Progenitor cell of endocrine pancreas (in vitro differentiated cells): ENCODE measurements at places on chromosomes 5 and 9.

DNA sequence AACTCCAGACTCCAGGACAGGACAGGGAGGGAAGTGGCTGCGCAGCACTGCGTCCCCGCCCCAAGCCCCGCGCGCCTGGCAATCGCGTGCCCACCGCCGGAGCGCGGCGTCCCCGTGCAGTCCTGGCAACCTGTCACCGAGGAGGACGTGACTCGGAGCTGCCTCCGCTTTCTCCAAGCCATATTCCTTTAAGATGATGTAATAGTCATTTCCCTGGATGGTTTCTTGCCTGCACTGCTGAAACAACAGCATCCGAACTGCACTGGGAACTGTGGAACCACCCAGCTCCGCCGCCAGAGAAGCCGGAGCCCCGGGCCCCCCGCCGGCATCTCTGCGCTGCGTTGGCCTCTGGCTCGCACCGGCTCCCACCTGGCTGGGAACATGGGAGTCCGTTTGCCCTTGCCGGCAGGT, 34.5 kb downstream of the KCTD16 start:
- DNase-seq = peak; percentile 44

DNA sequence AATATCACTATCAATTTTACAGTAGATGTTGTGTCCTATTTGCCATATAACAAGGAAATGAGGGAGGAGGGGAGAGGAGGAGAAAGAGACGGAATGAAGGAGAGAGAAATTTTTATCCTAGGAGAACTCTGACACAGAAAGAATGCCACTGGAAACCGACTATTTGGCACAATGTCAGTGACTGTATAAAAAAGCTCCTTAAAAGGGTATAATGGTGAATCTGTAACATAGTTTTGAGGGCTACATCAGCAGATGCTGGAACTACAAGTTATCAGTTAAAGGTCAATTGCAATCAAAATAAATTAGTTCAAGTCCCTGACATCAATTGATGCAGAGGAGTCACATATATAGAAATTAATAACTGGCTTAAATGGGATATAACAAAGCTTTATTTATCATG, 5.7 kb downstream of the EDIL3 start:
- DNase-seq = no peak

DNA sequence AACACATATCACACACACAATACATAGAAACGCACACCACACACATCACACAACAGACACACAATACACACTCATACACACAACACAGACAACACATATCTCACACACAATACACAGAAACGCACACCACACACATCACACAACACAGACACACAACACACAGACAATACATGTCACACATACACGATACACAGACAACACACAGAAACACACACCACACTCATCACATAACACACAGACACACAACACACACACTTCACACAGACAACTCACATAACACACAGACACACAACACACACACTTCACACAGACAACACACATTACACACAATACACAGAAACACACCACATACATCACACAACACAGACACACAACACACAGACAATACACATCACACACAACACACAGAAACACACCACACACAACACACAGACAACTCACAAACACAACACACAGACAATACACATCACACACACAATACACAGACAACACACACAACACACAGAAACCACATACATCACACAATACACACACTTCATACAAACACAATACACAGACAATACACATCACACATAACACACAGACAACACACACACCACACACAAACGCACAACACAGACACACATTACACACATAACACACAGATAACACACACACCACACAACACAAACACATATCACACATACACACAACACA, 4.3 kb upstream of the CCDC187 start:
- no peak for DNase-seq

- DNase-seq = peak; percentile 35
These were observed 508 bp upstream of the SNCAIP start for GRCh38 chr5:122311497-122311960.

DNA sequence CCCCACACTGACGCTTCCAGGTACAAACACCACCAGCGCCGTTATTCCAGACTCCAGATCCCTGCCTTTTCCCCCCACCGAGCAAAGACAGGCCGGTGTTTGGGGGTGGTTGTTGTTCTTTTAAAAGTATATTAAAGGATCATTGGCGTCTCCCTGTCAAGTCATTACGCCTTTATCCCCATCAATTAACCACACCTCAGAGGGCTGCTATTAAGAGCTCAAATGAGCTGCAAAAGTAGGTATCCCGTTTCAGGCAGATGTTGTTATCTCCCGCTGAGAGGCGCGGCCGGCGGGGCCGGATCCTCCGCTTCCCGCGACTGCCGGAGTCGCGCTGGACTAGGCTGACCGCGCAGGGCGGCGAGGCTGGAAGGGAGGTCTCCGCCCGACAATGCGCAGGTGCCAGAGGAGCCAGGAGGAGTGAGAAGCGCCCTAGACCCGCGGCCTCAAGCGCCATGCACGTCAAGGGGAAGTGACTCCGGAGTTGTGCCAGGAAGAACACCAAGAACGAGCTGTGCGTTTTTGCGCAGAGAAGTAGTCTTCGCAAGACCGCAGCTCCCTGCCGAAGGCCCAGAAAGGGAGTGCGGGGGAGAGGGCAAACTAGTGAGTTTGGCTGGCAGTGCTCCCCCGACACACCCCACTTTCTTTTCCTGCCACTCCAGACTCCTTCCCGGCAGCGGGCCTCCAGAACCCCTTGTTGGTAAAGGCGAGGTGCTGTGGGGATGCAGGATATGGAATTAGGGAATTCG, 8.2 kb downstream of the NR2F1-AS1 start:
- no peak for DNase-seq

GRCh38 chr9:124309667-124310084, 51.9 kb downstream of the NEK6 start:
- no peak for DNase-seq

- no peak for DNase-seq
These were observed 70.5 kb upstream of the SPTLC1 start for GRCh38 chr9:92185681-92186080.

DNA sequence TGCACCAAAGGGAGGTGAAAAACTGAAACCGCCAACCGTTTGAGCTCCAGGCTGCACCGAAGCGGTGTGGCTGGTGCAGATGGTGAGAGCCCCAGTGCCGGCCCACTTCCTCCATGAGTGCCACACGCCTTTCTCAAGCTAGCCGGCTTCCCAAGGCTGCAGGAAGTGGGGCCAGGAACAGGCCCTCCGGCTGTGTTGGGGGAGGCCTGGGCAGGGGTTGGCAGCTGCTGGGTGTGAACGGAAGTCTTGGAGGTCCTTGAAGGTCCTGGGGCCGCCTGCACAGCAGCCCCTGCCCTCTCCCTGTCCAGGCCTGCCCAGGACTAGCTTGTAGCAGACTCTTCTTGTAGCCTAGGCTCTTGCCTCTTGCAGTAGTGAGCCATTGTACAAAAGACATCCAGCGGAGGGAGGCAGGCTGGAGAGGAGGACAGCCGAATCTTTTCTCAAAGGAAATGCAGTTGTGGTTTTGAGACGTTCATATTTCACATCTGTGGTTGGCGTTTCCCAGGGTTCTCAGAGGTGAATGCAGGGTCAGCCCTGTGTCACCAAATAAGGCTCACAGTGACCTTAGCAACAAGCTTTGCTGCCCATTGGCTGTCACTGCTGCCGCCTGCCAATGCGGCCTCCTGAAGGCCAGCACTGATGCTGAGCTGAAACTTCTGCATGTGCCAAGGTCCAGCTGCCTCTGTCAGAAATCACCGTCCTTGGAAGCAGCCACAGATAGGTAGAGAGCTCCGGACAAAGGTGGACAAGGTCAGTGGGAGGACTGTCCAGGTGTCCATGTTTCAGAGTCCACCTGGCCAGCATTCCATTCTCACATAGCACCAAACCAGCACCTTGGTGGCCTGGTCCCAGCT, 23.9 kb downstream of the IRF1 start:
- DNase-seq = no peak

DNA sequence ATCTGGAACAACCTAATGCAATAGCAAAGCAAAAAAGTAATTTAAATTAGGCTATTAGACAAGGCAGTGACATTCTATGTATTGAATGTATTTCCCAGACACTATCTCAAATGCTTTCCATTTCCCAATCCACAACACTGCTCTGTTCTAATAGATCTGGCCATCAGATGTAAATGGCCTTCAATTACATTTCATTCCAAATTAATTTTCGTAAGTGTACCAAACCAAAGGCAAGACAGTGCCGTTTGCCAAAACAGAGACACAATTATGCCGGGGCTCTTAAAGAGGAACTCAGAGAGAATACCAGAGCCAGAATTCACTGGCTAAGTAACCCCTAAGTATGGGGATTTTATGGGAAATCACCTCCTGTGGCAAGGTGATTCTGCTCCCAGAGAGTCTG, 63.1 kb downstream of the GNAQ start:
- no peak for DNase-seq

DNA sequence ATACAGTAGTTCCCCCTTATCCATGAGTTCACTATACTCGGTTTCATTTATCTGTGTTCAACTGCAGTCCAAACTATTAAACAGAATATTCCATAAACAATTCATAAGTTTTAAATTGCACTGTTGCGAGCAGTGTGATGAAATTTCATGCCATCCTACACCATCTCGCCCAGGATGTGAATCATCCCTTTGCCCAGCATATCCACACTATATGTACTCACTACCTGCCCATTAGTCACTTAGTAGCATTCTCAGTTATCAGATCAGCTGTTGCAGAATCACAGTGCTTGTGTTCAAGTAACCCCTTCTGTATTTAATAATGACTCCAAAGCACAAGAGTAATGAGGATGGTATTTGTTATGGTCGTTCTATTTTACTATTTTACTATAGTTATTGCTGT, 51.5 kb downstream of the SHOC1 start:
- no peak for DNase-seq

- DNase-seq = no peak
These were observed 134.6 kb upstream of the HAND1 start for GRCh38 chr5:154612666-154613065.

DNA sequence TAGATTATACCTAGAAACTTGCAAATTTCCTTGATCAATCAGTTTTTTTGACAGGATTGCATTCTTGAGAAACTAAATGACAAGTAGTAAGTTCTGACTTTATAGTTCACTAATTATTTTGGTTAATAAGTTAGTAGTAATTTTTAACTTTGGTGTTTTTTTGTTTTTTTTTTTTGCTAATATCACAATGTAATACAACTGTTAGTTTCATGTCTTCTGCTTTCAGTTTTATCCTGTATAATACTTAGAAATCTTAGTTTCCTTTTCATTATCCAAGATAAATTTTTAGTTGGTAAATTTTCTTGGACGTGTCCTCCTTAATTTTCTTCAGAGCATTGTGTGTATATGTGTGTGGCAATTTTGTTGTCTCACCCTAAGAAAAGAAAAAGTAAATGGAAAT, 57.8 kb downstream of the CWC27 start:
- no peak for DNase-seq
